ENCODE measurements at places on chromosomes 2 and 18. TPM values are rescaled to one million over a fixed set of nuclear protein-coding genes. Genes with fewer than 3 reads are reported as not detected.

VIT gene
- total RNA-seq, result not detected

TIGD1 gene
- total RNA-seq, result 11.9 TPM

- H3K4me1 ChIP-seq, result no peaks in the 10 kb centered on the region
- DNase-seq, result no peak
- no peak overlapping the region for H3K4me3 ChIP-seq
- no peak overlapping the region for H3K27ac ChIP-seq
- H3K36me3 ChIP-seq, result no peaks in the 10 kb centered on the region
- H3K27me3 ChIP-seq, result no peaks in the 10 kb centered on the region
Measured at GRCh38 chr2:184780944-184781343, 182.6 kb downstream of the ZNF804A start.

UGT1A7 gene
- total RNA-seq, result not detected

- no peak overlapping the region for H3K27ac ChIP-seq
- H3K27me3 ChIP-seq, result no peaks in the 10 kb centered on the region
- H3K36me3 ChIP-seq, result no peaks in the 10 kb centered on the region
Measured at GRCh38 chr2:59604123-59604522, 949.3 kb downstream of the BCL11A start.

DNA sequence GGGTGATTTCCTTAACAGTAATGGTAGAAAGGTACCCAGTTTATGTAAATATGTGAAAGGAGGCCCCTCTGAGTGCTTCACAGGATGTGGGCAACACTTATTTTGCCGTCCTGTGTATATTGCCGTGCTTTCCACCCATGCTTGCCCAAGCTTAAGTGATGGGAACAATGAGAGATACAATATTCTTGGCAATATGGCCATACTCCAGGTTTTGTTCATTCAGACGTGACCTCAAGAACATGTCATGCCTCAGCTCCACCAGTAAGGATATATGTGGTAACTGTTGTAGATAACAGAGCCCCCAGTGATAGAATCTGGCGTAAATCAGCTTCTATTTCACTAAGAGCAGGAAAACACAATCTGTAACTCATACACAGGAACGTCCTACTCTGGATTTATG, 318.7 kb downstream of the PTPRM start:
- no peak for DNase-seq
- H3K27ac ChIP-seq, result no peak overlapping the region
- peaks cover 7% of the 10 kb centered on the region for H3K27me3 ChIP-seq
- H3K4me3 ChIP-seq, result no peak overlapping the region
- no peaks in the 10 kb centered on the region for H3K36me3 ChIP-seq

GRCh38 chr2:8119782-8120505, 561.9 kb upstream of the ID2 start:
- peaks cover 25% of the 10 kb centered on the region for H3K4me1 ChIP-seq
- DNase-seq, result no peak
- H3K27ac ChIP-seq, result peak overlapping the region; percentile 85
- H3K36me3 ChIP-seq, result no peaks in the 10 kb centered on the region

Data from progenitor cell of endocrine pancreas (in vitro differentiated cells).